Regular cardiac myocyte (primary cell): ENCODE measurements at places on chromosomes 2 and 18. TPM values are rescaled to one million over a fixed set of nuclear protein-coding genes. Genes with fewer than 3 reads are reported as not detected.

CROCC2 gene
- total RNA-seq: not detected in 2 replicates

KCNG2 gene
- total RNA-seq: 0.19 and 1.1 TPM in 2 replicates

VWC2L gene
- total RNA-seq: not detected in 2 replicates

FAP gene
- total RNA-seq: 41.2 and 274 TPM in 2 replicates

SATB2 gene
- 5.2 and 9.9 TPM in 2 replicates for total RNA-seq
